ENCODE measurements at places on chromosomes 4 and X.

DNA sequence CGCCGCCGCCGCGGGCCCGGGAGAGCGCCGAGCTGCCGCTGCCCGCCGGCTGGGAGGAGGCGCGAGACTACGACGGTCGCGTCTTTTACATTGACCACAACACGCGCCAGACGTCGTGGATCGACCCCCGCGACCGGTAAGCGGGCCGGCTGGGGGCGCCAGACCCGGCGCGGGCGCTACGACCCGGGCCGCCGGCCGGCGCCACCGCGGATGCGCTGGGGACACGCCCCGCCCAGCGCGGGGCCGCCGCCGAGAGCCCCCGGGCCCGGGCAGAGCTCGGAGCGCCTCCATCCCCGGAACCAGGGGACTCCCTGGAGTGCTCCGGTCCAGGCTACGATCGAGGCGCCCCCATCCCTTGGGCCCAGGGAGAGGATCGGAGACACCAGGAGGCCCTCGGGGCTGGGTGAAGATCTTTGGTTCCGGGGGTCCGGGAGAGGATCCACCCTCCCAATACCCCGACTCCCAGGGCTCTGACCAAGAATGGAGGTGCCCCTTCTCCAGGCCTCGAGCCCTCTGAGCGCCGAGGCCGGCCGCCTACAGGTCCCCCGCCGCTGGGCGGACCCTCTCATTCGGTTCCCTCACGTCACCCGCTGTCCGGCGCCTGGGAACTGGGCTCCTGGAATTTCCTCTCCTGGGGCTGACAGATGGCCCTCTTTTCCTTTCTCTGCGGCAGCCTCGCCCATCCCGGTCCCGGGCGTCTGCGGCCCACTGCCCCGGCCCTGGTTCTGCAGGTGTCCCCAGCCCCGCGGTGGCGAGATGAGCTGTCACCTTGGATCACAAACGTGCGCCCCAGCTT lies 48.8 kb downstream of the CLDN34 start:
- H3K27ac ChIP-seq, result peak overlapping the region; percentile 88
- peaks cover 44% of the 10 kb centered on the region for H3K4me1 ChIP-seq
- H3K36me3 ChIP-seq, result no peaks in the 10 kb centered on the region

GRCh38 chr4:81565142-81565870 lies 93.6 kb upstream of the RASGEF1B start:
- peak overlapping the region; percentile 42 for H3K4me3 ChIP-seq
- H3K4me1 ChIP-seq, result peaks cover 6% of the 10 kb centered on the region
- H3K27me3 ChIP-seq, result no peaks in the 10 kb centered on the region

- H3K4me3 ChIP-seq, result no peak overlapping the region
- no peaks in the 10 kb centered on the region for H3K36me3 ChIP-seq
- no peak for DNase-seq
- no peaks in the 10 kb centered on the region for H3K27me3 ChIP-seq
These were observed 295.3 kb downstream of the GRID2 start for GRCh38 chr4:92599044-92599443.

DNA sequence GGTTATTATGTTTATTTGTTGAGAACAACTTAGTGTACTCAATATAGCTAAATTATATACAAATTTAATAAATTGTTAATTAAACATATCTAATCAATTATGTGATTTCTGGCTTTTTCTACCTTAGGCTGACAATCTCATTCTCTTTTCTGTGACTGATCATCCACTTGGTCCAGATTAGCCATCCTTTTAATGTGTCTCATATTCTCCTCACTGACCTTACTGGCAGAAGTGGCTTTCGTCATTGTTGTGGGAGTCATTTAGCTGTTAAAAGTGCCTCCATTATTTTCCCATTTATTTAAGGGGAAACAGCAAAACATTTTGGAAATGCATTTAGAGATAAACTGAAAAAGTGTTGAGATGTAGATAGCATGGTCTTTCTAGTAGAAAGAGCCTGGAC lies 172.2 kb downstream of the CCSER1 start:
- H3K4me3 ChIP-seq, result no peak overlapping the region
- no peak for DNase-seq
- H3K4me1 ChIP-seq, result no peaks in the 10 kb centered on the region
- H3K36me3 ChIP-seq, result no peaks in the 10 kb centered on the region
- no peaks in the 10 kb centered on the region for H3K27me3 ChIP-seq
